ENCODE measurements at places on chromosomes 2 and 18.

DNA sequence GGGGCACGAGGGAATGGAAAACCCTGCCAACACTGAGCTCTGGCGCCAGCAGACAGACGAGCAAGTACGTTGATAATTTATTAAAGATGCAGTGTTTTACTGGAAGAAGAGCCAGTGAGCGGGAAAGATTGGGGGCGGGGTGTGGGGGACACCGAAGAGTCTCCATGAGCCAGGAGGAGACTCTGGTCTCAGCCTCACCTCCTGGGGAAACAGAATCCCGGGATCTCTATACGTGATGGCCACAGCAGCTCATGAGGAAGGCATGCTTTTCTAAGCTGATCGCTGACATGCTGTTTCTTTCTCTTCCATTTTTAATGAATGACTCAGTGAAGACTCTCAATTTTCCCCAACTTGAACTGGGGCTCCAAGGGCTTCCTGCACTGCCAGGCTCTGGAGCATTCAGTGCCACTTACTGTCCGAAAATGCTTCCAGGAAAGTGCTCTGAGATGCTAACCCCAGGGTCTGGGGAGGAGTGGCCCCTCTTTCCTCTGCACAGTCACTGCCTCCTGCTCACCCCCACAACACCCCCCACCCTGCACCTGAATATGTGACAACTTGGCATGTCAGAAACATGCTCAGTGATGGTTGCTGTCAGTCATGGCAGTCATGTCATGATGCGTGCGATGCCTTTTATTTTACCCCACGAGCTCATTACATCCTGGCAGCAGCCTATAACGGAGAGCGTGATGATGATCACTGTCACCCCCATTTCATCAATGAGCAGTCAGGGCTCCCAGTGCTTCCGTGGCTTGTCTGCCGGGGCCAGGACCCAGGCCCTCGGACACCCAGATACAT is 164.2 kb upstream of the CAPN13 start:
- no peak for DNase-seq

DNA sequence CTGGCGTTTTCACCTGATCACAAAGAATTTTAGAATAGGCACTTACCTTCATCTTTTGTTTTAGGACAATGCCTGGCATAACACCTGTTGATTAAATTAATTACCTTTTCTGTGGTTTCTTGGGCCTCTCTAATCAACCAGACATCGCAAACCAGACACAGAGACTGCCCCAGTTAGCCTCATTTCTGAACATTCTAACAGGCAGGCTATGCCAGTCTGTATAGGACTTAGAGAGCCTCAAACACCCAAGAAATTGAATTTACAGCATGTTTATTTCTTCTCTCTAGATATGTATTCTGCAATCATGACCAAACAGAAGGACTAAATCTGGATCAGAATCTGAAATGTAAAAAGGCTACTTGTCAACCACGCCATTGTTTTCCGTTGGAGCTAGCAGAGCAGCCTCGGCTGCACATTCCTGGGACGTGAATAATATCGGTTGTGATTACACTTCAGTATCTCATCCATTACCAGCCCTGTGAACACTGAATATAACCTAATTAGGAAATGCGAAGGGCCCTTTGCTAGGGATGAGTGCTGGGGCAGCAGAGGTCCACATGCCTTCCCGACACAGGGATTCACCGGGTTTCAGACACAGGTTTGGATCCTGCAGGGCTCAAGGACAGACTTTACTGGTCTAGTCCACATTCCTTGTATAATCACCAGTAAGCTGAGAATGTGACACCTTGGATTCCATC is 17.5 kb upstream of the CDC42EP3 start:
- DNase-seq: no peak

DNA sequence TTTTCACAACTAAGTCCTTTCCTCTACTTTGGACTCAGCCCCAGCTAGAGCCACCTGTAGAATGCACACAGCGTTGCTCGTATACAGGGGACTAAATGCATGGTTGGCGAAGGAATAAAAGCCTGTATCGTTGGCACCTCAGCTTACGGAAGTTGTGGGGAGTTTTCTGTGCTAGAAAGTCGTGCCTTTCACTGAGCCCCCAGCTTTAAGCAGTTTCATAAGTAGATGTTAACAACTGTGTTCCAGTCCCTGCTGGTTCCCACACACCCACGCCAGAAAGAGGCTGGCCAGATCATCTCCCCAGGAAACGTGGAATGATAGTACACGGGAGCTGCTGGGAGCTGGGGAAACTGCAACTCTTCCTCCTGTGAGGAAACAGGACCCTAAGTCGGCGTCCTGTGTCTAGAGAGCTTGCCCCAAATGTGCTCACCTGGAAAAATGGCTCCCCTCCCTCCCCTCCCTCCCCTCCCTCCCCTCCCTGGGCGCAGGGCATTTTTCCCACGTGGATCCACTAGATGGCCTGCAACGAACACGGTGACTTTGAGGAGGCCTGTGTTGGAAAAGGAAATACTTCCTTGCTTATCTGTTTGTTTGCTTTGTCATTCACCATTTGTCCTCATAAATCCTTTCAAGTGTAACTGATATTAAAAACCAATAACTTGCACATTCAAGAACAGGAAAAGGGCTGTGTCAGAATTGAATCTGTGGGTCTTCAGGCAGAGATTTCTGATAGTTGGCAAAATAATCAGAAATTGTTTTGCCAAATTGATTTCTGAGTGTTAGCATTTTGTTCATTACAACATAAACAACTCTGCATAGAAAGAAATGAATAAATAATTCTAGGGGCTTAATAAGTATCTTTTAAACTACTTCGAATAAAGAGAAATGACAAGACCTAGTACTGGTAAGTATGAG is 43.9 kb upstream of the RFX8 start:
- DNase-seq: no peak

DNA sequence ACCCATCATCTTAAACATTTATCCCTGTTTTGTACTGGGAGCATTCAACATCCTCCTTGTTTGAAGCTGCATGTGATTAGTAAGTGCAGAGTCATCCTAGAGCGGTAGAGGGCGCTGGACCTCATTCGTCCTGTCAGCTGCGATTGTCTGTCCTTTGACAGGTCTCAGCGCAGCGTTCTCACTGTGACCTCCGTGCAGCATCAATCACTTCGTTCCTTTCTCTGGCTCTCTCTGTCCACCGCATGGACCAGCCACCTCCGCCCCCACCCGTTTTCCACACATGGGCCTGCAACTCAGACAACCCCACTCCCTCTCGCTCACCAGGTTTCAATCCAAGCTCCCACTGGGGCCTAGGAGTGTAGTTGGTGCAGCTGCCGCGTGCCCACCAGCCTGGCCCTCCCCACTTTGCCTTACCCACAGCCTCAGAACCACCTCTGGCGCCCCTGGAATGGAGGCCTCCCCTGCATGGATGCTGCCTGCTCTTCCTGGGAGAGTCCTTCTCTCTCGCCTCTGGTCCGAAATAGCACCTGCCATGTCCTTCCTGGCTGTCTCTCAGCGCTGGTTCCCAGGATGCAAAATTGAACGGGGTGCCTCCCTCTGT is 90.5 kb downstream of the NDUFA10 start:
- peak; percentile 73 for DNase-seq

GRCh38 chr2:156221703-156222102 is 110.8 kb downstream of the NR4A2 start:
- no peak for DNase-seq

- DNase-seq: no peak
Measured at GRCh38 chr18:55522011-55522410, 66.0 kb downstream of the TCF4 start.

GRCh38 chr2:238401551-238401950 is 25.2 kb upstream of the ASB1 start:
- no peak for DNase-seq

DNA sequence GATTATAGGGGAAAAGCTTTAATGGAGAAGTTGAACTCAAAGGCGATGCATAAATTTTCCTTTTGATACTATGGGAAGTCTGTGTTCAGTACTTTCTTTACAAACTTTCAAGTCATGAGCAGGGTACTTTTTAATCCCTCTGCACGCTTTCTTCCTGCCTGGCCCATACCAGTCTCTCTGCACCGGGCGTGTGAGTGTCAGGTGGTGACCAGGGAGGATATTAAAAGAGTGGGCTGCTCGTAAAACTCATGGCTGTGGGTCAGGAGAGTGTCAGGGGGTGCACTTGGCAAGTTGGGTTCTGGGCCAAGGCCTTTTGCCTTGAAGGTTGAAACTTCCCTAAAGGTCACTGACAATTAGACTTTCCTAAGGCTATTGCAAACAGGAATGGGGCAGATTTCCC is 367.8 kb downstream of the GPD2 start:
- DNase-seq: no peak

DNA sequence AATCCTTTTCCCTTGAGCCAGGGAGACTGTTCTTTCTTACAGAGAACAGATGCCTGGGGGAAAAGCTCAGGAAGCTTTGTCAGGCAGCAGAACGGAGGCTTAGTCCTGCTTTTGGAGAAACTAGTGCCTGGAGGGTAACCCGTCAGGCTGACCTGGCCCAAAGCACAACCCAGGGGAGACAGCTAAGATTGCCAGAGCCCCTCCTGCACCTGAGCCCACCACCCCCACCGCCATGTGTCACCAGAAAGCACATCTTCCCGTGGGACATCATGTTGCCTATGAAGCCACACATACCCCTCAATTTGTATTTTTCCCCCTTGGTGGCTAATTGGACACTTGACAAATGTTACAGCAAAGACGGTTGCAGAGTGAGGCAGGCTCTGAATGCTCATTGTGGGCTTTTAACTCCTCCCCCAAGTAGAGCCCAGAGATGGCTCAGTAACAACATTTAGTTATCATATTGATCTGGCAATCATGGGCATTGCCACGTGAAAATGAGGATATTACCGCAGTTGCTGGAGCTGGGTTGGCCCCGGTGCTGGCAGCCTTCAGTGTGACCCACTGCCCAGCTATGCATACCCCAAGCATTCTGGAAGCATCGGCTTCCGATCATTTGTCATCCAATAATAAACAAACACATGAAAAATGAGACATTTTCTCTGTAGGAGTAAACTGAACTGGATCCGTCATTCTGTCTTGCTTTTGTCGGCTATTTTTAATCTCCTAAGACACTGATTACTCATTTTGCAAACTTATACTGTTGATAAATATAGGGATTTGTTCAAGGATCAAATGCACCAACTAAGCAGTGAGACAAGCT is 229.5 kb downstream of the ATAD2B start:
- no peak for DNase-seq

- no peak for DNase-seq
Measured at GRCh38 chr2:213429516-213429915, 145.3 kb downstream of the SPAG16 start.

GRCh38 chr2:235725016-235725489 is 231.2 kb downstream of the AGAP1 start:
- DNase-seq: no peak

- no peak for DNase-seq
Measured at GRCh38 chr2:156486147-156486546, 50.0 kb downstream of the GPD2 start.

GRCh38 chr2:107684421-107684820 is 142.3 kb upstream of the RGPD4 start:
- DNase-seq: no peak

DNA sequence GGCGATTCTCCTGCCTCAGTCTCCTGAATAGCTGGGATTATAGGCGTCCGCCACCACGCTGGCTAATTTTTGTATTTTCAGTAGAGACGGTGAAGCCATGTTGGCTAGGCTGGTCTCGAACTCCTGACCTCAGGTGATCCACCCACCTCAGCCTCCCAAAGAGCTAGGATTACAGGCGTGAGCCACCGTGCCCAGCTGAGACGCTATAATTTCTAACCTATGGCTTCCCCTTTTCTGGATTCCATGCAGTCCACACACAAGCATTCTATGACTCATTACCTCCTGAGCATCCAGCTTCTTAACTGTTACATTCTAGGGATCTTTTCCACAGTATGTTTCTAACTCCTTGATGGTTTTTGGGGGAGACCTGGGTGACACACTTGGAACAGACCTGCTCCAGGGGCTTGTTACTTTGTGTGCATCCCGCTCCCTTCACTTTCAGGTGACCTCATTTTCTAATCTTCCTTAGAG is 11.8 kb upstream of the KCMF1 start:
- DNase-seq: no peak

GRCh38 chr2:116911540-116911939 is 903.0 kb upstream of the DDX18 start:
- no peak for DNase-seq

DNA sequence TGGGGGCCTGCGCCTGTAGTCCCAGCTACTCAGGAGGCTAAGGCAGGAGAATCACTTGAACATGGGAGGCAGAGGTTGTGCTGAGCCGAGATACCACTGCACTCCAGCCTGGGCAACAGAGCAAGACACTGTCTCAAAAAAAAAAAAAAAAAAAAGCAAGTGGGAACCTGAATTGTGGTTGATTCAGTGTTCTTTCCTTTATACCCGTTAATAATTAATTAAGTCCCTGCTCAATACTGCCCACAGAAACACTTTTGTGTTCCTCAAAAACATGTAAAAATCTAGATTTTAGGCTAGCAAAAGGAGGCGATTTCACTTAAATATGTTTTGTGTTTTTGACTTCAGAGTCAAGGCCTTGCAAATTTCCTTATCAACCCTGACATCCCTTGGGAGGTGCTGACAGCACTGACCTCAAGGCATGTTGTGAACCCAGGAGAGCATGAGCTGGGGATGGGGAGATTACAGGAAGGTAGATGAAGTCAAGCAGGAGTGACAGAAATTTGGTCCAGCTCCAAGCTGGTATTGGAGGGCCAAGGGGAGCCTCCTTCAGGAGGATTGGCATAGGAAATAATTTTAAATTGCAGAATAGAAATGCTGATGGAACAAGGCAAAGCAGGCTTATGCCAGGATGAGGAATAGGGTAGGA is 89.0 kb upstream of the PNPT1 start:
- no peak for DNase-seq

DNA sequence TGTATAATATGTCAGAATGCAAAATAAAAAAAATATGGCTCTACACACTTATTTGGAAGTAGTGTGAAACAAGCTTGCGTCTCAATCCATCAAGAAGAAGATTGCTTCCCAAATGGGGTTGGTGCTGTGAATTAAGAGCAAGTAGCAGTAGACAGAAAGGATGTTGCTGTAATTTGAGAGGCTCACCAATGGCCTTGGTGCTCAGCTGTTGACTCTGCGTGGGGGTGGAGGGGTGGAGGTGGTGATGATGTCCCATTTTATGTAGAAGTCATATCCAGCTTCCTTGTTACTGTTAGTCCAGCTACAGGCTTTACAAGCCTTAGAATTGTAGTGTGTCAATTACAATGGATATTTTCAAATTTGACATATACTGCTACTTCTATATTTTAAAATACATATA is 223.4 kb upstream of the RND3 start:
- DNase-seq: no peak

- no peak for DNase-seq
Measured at GRCh38 chr2:220460257-220460985, 833.0 kb downstream of the SLC4A3 start.

- no peak for DNase-seq
Measured at GRCh38 chr2:105237045-105237765, 4.3 kb upstream of the GPR45 start.

- no peak for DNase-seq
Measured at GRCh38 chr2:1979569-1979968, 235.3 kb upstream of the PXDN start.

DNA sequence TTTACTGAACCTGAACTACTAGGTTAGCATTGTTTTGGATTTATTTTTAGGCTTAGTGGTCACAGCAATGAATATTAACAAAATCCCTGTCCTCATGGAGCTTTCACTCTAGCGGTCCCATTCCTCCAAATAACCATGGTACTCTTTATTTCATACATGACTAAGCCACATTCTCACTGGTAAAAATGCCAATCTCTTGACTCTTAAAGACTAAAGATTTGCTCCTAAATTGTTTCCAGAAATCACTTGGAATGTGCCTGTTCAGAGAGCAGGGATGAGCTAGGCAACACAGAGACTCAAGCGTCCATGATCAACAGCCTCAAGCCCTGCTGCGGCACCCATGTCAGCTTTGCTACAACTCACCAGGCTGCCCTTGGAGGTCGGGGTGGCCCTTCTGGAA is 13.5 kb downstream of the LMAN1 start:
- no peak for DNase-seq

GRCh38 chr18:77993188-77993981 is 743.7 kb downstream of the GALR1 start:
- DNase-seq: no peak

All from CD4-positive, alpha-beta T cell treated with Interleukin-17A for 4 hours (primary cell).